HCT116 (cell line): ENCODE measurements at places on chromosomes 11 and 22.

- no peak for DNase-seq
Measured at GRCh38 chr11:73961321-73961720, 10.5 kb downstream of the DNAJB13 start.

DNA sequence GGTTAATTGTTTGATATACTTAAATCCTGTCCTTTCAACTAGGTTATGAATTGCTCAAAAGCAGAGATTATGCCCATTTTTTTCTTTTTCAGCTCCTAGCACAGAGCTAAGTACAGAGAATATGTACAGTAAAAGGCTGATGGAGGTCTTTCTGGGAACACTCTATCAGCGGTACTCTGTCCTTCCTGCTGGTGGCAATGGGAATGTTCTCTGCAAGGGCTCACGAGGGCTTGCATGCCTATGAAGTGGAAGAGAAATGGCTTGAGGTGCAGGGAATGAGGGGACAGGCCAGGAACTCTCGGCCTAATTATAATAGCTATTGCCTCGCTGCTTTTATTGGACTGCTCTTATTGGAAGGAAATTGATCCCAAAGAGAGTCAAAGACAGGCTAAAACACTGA lies 83.7 kb upstream of the RAB1B start:
- DNase-seq: no peak

DNA sequence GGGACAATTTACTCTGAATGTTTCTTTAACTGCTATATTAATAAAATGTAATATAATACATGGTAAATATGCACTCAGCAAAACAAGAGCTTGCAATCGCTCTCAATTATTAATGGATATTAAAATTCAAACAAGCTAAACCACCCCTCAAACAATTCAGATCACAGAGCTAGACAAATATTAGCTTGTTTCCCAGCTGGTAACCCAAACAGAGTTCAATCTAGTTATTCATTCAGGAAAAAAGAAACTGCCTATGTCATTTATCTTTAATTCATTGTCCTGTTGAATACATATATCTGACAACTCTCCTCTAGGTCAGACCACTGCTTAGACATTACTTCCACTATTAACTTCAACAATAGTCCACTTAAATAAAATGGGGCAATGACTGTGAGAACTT lies 78.7 kb downstream of the SERGEF start:
- no peak for DNase-seq

GRCh38 chr22:38774496-38775166 lies 18.8 kb upstream of the SUN2 start:
- DNase-seq: no peak

DNA sequence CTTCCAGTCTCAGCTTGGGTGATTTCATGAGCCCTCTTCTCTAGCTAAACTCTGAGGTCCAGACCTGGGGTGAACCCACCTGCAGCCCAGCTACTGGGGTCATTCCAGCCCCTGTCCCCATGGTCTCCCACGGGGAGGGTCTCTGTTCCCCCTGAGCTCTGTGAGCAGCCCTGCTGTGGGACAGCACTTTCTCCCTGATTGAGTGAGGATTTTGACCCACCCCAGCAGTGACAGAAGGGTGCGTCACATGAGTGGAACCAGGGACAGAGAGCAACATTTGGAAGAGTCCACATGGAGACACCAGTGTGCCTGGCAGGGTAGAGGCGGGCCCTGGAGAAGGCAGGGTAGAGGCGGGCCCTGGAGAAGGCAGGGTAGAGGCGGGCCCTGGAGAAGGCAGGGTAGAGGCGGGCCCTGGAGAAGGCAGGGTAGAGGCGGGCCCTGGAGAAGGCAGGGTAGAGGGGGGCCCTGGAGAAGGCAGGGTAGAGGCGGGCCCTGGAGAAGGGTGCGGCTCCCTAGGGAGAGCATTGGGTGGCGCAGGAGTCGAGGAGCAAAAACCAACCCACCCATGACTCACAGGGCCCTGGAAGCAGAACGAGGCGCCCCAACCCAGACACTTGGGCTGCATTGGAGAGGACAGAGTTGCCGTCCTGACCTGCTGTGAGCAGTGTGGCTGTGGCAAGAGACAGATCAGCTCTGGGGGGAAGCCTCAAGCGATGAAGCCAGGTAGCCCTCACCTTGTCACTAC lies 227.7 kb upstream of the B3GAT1 start:
- DNase-seq: peak; percentile 71

GRCh38 chr22:40348025-40348658 lies 1.8 kb downstream of the ADSL start:
- peak; percentile 40 for DNase-seq

DNA sequence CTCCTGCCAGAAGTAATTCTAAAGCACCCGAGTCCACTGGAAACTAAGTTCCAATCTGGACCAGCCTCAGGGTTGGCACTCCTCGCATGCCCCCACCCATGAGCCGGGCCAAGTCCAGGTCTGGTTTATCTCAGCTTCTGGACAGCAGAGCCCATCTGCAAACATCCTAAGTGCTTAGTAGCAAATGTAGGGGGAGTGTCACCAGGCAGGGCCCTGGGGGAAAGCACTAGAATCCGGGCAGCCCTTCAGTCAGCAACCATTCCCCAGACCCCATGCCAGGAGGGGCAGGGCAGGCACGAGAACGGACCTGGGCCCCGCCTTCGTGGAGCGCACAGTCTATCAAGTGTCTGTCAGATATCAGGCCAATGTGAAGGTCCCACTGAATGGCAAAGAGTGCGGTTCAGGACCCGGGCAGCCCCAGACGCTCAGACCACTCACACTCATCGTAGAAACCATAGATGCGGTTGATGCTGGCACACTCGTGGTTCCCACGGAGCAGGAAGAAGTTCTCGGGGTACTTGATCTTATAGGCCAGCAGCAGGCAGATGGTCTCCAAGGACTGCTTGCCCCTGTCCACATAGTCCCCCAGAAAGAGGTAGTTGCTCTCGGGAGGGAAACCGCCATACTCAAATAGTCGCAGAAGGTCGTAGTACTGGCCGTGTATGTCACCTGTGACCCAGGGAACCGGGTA lies 1.3 kb downstream of the PPP1CA start:
- DNase-seq: no peak

DNA sequence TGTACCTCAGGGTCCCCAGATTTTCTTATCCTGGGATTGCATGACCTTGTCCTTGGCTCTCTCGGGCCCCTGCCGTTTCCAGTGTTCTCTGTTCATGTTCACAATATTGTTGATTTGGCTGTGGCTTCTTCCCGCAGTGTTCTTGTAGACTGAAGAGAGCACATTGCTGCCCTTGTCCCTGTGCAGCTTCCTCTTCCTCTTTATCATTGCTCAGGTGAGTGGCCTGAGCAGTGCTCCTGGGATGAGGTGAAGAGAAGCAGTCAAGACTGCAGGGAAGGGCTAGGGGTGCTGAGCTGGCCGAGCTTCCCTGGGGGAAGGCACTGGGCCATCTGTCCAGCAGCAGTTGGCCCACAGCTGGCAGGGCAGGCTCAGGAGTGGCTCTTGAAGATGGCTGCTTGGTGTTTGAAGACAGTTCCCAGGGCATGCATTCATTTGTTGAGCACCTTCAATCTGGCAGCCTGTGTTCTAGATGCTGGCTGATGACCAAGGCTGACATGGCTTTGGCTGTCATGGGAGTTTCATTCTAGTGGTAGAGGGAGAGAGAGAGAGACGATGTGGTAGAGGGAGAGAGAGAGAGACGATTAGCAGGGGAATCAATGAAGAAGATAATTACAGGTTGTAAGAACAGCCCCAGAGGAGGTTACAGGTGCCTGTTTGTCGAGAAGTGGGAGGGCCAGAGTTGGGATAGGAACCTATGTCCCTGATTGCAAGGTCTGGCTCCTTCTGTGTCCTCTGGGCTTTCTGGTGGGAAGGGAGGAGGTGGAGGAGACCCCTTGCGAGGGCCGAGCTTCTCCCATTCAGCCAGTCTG lies 17.4 kb downstream of the BMAL1 start:
- DNase-seq: no peak

DNA sequence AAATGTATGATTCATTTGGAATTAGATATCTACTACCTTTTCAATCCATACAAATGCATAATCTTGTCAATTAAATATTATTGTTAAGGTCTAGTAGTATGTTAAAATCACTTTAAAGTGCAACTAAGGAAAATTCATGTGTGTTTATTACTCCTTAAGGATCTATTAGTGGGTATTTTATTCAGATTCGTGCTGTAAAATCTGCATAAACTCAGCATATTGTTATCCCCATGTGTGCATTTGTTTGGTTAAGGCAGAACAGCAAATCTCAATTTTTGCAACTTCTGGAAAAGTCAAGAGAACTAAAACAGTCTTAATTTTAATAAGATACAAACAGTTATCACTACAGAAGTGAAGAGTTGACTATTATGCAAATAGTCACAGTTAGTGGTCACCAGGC lies 234.5 kb downstream of the SOX6 start:
- DNase-seq: no peak

DNA sequence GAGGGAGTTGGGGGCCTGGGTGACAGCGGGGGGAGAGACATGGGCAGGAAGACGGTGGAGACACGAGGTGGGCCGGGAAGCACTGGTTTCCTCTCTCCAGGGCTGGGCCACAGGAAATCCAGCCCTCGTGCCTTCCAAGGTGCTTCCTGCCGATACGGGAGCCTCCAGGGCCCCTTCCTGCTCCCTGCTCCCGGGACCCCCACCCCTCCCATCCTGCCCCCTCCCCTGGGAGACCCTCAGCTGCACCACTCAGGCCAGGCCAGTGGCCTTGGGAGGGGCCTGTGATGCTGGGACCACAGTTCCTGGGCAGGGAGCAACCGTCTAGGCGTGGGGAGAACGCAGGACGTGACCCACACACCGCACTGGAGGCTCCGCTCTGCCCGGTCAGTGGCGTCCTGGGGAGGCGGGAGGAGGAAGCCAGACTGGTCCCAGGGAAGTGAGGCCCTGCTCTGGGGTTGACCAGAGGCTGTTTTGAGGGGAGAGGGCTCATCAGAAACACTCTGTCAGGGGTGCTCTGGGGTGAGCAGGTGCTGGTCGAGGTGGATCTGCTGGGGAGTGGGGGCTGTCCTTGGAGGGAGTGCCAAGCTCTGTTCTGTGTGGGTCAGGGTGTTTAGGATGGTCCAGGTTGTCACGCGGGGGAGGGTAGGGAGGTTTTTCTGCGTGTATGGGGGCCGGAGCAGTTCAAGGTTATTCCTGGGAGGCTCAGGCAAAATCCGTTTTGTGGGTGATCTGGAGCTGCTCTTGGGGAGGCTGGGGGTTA lies at the start of gene SHANK3:
Gene SHANK3, plus strand, starts transcription at position 353 of the 760 bp plus-strand sequence.
- no peak for DNase-seq

DNA sequence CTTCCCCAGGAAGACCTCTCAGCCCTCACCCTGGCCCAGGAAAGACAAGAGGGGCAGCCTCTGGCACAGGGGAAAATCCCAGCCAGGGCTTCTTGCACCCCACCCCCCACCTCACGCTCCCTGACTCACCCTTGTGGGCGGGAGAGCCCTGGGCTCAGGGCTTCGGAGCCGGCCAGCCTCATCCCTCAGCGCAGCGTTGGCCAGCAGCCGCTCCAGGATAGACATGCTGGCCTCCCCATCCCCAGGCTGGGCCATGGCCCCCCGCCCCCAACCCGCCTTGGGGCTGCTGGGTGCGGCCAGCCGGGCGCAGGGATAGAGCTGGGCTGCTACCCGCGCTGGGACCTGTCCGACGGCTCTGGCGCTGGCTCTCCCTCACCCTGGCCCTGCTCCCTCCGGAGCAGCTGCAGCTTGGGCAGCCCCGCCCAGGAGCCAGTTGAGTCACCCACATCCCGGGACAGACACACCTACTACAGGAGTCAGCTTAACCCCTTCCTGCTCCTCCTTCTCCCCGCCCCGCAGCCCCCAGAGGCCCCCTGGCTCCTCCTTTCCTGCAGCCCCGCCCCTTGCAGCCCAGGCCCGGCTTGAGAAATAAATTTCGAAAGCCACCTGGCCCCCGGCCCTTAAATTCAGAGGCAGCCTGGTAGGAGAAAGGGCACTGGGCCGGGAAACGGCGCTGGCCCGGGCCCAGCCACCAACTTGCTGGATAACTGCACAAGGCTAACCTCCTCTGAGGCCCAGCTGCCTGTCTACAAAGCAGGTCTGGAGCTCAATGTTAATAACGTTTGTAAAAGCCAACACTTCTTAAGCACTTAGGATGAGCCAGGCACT lies 13.4 kb downstream of the TNKS1BP1 start:
- DNase-seq: peak; percentile 81

- no peak for DNase-seq
Measured at GRCh38 chr11:95736355-95736754, 53.2 kb downstream of the FAM76B start.

DNA sequence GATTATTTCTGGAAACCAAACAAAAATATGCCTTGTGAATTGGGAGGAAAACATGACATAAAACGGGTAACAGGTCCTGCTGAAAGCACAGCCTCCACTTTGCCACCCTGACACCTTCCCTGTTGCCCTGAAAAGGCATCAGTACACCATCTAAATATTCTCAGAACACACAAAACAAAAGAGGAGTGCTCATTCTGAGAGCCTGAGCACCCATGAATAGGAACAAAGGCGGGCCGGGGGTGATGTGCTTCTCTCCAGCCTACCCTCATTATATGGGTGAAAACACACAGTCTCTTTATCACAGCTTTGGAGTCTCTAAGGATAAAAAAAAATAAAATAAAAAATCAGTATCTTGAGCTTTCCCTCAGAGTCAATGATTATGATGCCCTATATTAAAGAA lies 19.7 kb downstream of the SCUBE2 start:
- DNase-seq: no peak

DNA sequence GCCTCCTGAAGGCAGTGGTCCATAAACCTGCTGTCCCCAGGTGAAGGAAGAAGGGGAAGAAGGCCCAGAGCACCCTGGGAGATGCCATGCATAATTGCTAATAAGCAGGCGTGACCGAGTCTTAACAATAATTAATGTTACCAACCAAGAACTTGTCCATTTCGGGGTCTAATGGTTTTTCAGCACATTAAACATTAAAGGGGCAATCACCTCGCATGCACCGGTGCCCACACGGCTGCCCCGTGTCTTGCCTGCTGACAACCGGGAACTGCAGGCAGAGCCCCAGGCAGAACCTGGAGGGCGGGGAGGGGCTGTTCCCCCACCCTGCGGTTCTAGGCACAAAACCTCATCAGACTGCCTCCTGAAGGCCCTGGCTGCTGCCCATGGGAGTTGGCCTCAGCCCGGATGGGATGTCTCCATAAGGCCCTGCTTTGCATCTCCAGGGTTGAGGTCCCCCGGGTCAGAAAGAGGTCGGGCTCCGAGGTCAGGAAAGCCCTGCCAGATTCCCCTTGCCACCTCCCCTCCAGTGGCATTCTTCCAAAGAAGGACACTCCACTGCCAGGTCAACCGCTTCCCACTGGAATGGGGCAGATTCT lies 169.0 kb downstream of the BUD13 start:
- no peak for DNase-seq

- DNase-seq: peak; percentile 12
Measured at GRCh38 chr22:23251445-23252093, 71.3 kb downstream of the BCR start.

DNA sequence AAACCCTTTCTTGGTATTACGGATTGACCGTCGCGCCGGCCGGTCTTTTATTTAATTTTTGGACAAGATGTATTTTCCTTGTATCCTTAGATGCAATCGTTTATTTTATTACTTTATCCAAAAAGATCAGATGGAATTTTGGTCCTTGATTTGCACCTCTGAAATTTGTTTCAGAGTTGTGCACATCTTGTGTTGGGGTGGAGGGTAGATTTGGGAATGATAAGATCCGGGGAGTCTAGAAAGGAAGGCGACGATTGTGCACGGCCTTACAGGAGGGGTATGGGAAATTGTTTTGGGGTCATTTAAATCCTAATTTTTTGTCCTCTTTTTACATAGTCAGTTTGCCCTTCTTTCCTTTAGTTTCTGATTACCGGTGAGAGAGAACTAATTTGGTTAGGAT lies 1.4 kb downstream of the KDM2A start:
- DNase-seq: no peak

- DNase-seq: no peak
Measured at GRCh38 chr11:134905928-134906327, 493.9 kb upstream of the B3GAT1 start.
